ENCODE measurements at places on chromosomes 1 and 21.

GRCh38 chr1:77089756-77090155 lies 129.5 kb downstream of the PIGK start:
- no peak for DNase-seq

DNA sequence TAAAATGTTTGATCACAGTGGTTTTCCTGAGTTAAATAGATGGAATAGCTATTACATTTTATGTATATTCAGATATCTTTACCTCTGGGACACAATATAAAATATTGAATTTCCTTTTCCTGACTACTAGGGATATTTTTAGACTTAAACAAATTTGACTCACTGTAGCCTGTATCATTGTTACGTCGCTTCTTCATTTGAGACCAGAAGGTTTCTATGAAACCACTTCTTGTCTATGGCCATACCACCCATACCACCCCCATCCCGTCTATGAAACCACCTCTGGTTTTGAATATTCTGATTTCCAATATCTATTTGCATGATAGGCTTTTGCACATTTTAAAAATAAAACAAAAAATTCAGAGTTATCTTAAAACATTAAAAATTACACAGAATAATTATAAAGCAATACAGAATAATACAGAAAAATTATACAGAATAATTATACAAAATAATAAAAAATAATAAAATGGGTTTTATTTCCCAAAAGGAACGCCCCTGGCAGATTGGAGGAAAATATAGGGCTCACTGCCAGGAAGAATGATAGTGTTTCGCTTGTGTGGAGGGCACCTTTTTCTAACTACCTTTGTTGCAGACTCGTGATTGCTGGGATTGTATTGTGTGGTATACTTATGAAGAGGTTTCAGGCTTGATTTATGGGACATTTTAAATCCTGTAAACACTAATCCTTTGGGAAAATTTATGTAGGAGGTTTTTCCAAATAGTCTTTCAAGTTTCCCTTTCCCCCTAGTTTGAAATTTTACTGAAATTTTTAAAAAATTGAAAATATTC lies 4.7 kb downstream of the SPEN start:
- DNase-seq: no peak

- DNase-seq: no peak
These were observed 147.9 kb upstream of the POU3F1 start for GRCh38 chr1:38194472-38194871.

- DNase-seq: no peak
These were observed 8.8 kb downstream of the MDM4 start for GRCh38 chr1:204524986-204525385.

DNA sequence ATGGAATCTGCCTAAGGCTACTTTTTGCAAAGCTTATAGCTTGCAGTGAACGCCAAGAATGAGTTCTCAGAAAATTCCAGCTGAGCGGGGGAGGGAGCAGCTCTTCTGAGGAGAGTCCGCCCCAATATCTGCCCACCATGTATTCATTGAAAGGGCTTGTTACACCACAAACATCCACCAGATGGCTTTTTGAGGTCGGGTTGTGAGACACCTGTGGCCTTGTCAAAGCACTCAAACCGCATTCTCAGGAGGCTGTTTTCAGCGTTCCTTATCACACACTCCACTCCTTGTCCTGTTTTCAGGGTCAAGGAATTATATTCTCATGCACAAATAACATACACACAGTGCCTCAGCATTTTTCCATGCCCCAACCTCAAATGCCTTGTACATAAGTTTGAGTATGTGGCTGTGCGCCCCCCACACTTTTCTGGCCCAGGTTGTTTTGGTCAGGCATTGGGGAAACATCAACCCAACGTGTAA lies 3.9 kb upstream of the C4BPB start:
- peak; percentile 56 for DNase-seq

DNA sequence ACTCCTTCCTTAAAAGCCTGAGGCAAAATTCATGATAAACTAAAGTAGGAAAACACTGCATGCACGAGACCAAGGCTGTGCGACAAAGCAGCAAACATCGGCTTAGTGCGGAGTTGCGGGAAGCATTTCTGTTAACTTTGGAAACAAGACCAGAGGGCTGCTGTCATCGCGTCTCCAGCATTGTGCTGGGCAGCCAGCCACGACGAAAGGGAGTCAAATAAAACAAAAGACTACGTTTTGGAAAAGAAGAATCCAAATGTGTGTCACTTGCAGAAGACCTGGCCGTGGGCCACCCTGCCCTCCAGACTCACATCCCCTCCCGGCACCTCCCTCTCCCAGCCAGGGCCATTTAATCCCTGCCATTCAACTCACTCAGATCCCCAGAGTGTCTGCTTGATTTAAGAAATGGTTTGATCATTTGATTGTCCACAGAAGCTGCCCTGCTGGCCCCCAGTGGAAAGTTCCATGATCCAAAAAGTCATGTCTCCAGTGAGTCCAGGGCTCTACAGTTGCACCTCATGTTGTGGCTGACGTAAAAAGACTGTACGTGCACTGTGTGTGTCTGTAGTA lies 2.4 kb upstream of the KRTAP10-11 start:
- DNase-seq: no peak

GRCh38 chr1:94654031-94654430 lies 112.5 kb upstream of the F3 start:
- no peak for DNase-seq

DNA sequence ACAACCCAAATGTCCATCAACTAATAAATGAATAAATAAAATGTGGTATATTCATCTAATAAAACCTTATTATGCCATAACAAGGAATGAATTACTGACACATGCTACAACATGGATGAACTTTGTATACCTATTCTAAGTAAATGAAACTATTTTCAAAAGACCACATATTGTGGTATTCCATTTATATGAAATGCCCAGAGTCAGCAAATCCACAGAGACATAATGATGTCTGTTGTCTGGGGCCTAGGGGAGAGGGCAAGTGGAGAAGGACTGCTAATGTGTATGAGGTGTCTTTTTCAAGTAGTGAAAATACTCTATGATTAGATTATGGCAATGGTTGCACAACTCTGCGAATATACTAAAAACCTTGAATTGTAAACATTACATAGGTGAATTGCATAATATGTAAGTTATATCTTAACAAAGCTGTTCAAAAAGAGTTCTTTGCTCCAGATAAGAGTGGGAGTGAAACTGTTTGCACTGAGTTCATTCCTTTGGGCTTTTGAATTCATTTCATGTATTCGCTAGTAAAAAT lies 464.2 kb downstream of the NUF2 start:
- DNase-seq: no peak

DNA sequence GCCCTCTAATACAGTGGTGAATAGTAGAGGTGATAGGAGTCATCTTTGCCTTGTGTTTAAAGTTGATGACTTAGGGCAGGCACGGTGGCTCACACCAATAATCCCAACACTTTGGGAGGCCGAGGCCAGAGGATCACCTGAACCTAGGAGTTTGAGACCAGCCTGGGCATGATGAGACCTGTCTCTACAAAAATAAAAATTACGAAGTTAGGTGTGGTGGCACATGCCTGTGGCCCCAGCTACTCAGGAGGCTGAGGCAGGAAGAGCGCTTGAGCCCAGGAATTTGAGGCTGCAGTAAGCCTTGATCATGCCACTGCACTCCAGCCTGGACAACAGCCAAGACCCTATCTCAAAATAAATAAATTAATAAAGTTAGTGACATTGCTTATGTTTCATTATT lies 26.6 kb downstream of the CAPZA1 start:
- DNase-seq: no peak

DNA sequence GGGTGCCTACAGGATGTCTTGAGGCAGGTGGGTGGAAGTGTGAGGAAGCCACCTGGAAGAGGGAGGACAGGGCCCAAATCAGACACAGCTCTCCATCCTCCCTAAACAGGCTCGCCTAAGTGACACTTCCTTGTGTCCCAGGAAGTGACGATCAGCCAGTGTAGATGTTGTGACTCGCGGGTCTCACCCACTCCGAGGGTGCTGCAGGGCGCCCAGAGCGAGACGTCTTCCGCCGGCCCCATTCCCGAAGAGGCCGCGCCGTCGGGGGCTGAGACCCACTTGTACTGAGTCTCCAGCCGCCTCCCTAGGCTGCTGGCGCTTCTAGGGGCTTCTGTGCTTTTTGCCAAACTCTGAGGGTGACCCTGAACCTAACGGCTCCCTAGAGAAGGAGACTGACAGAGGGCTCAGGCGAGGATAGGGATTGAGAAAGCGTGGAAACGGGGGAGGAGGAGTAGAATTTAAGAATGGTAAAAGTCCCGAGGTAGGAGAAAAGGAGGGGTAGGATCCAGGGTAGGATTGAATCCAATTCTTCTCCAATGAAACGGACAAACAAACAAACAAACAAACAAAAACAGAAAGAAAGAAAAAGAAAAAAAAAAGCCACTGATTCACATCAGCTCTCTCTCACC lies 543 bp upstream of the MARK1 start:
- DNase-seq: peak; percentile 31
